ENCODE measurements at places on chromosomes 13 and 19.

- peak; percentile 14 for DNase-seq
Measured at GRCh38 chr13:30235216-30235615, 72.1 kb downstream of the KATNAL1 start.

- no peak for DNase-seq
Measured at GRCh38 chr13:94301487-94301886, 178.0 kb downstream of the DCT start.

DNA sequence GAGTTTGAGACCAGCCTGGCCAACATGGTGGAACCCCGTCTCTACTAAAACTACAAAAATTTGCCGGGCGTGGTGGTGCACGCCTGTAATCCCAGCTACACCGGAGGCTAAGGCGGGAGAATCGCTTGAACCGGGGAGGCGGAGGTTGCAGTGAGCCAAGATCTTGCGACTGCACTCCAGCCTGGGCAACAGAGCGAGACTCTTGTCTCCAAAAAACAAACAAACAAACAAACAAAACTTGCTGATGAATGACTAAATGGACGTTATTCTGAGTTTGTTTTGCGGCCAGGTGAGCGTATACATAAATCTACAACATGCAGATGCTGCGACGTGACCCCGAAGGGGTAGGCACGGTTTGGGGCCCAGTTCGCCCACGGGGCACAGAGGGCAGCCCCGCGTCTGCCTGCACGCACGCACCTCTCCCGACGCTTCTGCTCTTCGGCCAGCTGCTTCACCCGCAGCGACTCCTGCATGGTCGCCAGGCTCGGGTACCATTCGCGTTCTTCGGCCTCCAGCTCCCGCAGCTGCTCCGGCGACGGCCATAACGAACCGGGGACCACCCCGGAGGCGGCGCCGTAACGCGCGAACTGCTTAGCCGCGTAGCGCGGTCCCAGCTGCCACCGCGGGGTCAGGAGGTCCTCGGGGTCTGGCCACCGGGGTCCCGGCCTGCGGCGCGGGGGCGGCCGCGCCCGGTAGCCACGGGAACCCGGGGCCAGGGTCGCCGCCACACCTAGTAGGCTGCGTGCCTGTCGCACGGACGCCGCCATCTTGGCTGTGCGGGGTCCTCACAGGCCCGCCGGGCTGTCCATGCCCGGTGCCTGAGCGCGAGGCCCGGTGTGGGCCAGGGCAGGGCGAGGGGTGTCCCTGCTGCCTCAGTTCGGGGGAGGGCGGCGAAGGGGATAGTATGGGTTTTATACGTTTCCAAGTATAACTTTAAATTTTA, at the start of gene GADD45GIP1:
Gene GADD45GIP1, minus strand, starts transcription at position 778 of the 943 bp plus-strand sequence. Its CDS starts 11 bp downstream, at position 767.
- DNase-seq, result peak; percentile 80

- DNase-seq, result no peak
Measured at GRCh38 chr13:65932587-65933239, 1297.4 kb downstream of the PCDH9 start.

- DNase-seq, result no peak
Measured at GRCh38 chr13:107238262-107238981, 670.5 kb upstream of the ARGLU1 start.

- DNase-seq, result no peak
Measured at GRCh38 chr19:1275976-1276627, 772 bp downstream of the FAM174C start.

DNA sequence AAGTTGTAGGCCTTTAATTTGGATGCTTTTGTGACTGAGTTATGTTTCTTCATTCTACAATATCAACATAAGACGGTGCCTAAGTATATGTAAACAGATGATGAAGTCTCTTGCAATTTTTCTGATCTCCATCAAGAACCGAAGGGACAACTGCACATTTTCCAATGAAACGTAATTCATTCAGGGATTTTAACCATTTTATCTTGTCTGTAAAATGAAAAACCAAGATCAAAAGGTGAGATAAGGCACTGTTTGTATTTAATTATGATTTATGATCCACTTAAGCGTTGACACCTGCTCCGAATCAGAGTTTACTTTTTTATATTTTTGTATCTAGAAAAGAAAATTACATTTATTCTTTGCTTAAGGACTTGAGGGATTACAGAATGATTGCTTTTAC, 556.8 kb upstream of the ARGLU1 start:
- DNase-seq, result no peak

DNA sequence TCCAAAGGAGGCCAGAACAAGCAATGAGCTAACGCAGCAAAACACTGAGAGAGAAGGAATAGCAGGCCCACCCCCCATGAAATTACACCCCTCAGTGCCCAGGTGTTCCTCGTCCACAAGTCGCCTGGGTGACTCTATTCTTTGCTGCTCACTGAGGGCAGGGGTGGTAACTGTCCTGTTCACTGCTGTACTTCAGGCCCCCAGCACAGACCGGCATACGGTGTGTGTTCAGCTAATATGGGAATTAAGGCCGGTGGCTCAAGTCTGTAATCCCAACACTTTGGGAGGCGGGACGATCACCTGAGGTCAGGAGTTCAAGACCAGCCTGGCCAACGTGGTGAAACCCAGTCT, 31.9 kb downstream of the DHRS12 start:
- DNase-seq, result no peak

DNA sequence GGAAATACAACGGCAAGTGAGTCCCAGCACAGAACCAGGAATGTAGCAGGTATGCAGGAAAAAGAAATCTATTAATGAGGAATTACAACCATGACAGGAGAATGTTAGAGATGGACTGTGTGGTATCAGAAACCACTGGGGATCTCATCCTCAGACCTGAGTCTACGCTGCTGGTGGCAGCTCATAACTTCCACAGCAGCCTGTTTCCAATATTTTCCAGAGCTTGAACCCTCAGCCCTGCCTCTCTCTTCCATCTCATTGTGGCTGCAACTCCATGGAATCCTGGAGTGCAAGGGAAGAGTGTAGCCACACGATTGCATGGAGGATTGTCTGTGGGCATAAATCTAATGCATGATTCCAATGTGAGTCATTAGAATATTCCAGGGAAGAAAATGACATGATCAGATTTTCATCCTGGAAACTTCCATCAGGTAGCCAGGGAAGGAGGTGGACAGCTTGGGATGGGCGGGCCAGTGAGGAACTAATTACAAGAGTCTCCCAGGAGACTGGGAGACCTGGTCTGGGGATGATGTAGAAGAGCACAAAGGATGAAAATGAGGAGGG, 14.9 kb downstream of the PLA2G4C start:
- no peak for DNase-seq

DNA sequence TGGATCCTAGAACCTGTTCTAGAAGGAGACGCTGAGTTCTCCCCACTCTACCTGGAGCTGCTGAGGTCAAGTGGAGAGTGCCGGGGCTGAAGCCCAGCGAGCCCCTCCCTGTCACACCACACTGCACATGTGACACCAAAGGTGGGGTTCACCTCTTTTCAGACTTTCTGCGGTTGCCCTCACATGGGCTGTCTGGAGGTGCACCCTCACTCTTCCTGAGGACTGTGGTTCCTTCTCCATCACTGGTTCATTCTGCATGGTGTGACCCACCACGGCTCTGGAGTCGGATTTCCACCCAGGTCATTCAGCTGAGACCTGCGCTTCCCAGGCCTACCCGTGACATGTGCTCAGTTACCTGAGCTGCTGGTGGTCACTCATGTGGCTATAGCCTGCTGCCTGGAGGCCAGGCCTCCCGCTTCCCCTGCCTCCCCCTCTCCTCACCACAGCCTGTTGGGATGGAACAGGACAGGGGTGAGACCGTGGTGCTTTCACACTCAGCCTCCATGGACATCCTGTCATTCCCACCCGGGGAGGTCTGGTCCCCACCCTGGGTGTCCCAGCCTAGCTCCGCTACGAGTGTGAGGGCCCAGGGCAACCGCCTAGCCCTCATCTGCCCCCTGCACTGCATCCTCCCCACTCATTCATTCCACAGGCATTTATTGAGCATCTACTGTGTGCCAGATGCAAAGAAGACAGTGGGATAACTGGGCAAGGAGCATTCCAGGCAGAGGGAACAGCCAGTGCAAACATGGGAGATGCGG, 605 bp upstream of the A1BG start:
- DNase-seq, result no peak

GRCh38 chr19:14078411-14078810, 5.8 kb downstream of the MISP3 start:
- DNase-seq, result no peak

DNA sequence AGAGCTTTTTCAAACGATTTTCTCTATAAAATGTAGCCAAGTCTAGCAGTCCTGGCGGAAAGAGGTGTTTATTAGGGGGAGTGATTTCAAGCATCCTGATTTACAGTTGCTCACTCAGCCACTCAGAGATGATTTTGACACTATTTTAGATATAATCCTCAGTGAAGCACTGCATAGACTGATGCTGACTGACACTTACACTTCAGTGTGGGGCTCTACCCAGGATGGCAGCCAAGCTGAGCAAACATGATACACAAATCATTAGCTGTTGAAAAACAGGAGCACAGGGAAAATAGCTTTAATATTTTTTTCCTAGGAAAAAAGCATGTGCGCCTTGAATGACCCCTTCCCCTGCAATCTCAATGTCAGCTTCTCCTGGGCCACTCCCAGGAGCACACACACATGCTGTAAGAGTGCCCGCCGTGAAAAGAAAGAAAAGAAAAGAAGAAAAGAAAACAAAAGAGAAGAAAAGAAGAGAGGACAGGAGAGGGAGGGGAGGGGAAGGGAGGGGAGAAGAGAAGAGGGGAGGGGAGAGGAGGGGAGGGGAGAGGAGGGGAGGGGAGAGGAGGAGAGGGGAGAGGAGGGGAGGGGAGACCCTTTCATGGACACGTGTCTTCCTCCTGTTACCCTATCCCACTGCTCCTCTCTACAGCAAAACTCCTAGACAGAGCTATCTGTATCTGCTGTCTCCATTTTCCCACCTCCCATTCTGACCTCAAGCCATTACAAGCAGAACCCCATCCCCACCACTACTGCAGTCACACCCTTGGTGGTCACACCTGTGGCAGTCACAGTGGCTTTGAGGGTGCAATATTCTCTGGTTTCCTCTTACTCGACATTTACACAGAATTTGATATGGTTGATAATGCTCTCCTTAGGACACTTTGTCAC, 36.4 kb downstream of the RCBTB2 start:
- no peak for DNase-seq

DNA sequence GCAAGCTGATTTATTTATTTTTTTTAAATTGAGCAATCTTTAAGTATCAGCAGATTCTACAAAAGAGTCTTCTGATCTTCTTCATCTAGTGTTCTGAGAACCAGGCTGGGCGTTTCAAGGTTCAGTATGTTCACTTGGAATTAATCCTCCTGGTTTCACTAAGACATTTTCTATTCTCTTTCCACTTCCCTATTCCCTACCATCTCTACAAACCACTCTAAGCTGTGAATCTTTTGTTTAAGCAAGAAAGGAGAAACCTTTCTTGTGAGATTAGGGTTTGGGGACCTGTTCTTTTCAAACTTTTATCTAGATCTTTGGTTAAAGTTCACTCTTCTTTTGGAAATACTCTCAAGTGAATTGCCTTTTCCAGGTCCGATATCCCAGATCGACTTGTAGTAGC, 59.3 kb downstream of the URI1 start:
- DNase-seq, result no peak

GRCh38 chr19:46442808-46443450, 14.2 kb upstream of the PNMA8C start:
- peak; percentile 81 for DNase-seq

DNA sequence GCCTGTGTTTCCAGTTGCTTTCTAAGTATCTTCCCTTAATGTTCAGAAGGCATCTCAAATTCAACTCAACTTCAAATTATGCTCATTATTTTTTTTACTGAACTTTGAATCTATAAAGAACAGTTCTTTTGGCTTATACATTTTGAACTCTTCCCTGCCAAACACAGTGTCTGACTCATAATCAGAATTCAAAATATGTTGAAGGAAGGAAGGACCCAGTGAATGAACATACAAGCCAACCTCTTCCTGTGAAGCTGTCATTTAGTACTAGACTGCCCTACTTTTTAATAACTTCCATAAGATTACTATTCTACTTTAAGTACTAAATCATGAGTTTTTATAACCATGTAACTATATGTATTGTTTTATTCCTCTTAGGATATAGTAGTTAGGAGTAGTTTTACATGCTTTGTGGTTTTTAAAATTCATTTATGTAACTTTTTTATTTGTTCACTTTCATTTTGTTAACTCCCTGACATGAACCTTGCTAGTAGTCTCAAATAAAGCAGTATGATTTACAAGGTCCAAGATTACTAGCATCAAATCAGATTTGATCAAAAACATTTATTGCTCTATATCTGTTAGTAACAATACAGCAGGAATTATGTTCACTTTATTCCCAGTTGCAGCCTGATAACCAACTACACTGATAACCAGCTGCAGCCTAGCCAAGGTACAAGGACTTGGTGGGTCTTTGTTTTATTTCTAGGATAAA, 6.4 kb downstream of the NUDT15 start:
- peak; percentile 71 for DNase-seq

GRCh38 chr13:53507741-53508140, 479.1 kb downstream of the OLFM4 start:
- no peak for DNase-seq

GRCh38 chr13:83223546-83223945, 658.7 kb downstream of the SLITRK1 start:
- peak; percentile 64 for DNase-seq

DNA sequence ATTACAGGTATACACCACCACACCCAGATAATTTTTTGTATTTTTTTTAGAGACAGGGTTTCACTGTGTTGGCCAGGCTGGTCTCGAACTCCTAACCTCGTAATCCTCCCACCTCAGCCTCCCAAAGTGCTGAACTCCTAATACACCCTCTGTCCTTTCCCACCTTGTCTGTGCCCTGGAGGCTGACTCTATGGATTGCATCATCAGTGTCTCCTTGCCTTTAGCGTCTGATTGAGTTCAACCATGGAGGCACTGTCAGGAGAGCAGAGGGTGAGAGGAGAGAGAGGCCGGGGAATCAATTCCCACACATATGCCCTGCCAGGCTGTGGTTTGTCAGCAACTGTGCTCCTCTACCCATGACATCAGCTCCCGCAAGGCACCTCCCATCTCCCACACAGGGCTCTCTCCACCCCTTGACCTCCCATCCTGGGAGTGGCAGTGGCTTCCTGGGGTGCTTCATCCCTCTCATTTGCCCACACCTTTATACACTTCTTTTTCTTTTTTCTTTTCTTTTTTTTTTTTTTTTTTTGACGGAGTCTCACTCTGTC, 12.6 kb upstream of the LILRB4 start:
- no peak for DNase-seq

GRCh38 chr13:110820322-110820721, 94.5 kb downstream of the ANKRD10 start:
- no peak for DNase-seq
